ENCODE measurements at places on chromosomes 5 and 9. TPM values are rescaled to one million over a fixed set of nuclear protein-coding genes. Genes with fewer than 3 reads are reported as not detected.

GRCh38 chr5:54514841-54515432 is 2.6 kb upstream of the SNX18 start:
- no peak for DNase-seq

GRCh38 chr5:142597546-142598337 is 88.1 kb downstream of the FGF1 start:
- no peak for DNase-seq

- DNase-seq: no peak
These were observed 35.8 kb upstream of the LCP2 start for GRCh38 chr5:170333161-170333910.

DNA sequence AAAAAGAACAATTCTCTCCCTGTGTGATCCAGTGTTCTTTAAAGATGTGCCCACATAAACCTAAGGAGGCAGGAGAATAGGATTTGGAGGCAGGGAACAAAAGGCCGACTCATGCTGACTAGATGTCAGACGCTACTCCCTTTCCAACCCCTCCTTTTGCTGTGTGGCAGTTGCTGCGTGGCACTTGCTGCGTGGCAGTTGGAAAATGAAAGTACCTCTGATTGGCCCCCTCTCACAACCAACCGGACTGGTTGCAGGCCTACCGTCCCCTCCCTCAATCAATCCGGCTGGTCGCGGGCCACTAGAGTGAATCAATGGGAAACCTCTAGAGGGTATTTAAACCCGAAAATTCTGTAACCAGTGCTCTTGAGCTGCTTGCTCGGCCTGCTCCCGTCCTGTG is 551.0 kb downstream of the KIF4B start:
- DNase-seq: no peak

DNA sequence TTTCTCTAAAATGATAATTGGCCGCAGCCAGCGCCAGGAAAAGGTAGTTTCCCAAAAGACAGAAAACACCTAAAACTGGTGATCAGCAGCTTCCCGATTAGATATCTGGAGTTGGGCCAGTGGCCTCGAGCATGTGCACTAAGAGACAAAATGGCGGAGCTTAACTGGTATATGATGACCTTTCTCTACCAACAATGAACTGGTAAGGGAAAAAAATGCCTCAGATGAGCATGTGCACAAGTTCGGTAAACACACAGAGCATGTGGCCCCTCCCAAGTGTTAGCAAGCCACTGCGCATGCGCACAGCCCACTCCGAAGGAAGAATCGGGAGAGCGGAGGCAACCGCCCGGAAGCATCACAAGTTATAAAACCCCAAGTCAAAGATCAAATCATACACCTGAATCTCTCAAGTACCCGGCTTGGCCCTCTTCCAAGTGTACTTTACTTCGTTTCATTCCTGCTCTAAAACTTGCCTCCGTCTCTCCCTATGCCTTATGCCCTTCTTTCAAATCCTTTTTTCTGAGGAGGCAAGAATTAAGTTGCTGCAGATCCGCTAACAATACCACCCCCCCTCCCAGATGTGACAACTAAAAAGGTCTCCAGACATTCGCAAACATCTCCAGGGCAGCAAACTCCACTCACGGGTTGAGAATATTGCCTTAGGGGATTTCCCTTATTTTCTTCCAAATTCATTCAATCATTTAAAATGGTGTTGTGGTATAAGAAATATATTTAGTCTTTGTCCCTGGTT is 15.0 kb upstream of the PTBP3 start:
- peak; percentile 70 for DNase-seq

DNA sequence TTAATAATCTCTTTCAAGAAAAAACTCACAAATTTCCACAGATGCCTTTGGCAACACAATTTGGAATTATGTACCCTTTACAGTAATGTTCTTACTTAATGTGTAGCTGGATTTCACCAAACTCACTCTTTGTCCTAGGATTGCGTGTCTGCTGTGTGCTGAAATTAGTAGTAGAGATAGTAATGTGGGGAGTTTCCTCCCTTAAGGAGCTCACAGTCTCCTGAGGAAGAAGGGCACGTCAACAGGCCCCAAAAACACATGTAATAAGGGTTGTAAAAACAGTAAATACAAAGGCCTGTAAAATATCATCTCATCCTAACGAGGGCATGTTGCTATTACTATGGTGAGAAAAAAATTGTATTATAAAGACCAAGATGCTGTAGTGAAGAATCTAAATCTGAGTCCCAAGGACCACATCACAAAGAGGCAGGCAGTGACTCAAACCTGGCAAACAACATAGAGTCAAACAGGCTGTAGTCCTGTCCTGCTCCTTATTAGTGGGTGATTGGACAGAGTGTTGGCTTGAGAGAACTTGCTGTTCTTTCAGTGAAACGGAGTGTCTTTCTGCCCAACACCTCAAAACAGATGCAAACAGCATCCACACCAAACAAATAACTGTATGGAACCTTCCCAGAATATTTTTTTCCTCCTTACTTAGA is 83.2 kb upstream of the PAPPA start:
- DNase-seq: no peak

GRCh38 chr5:76765249-76765648 is 49.3 kb downstream of the F2R start:
- DNase-seq: no peak

DNA sequence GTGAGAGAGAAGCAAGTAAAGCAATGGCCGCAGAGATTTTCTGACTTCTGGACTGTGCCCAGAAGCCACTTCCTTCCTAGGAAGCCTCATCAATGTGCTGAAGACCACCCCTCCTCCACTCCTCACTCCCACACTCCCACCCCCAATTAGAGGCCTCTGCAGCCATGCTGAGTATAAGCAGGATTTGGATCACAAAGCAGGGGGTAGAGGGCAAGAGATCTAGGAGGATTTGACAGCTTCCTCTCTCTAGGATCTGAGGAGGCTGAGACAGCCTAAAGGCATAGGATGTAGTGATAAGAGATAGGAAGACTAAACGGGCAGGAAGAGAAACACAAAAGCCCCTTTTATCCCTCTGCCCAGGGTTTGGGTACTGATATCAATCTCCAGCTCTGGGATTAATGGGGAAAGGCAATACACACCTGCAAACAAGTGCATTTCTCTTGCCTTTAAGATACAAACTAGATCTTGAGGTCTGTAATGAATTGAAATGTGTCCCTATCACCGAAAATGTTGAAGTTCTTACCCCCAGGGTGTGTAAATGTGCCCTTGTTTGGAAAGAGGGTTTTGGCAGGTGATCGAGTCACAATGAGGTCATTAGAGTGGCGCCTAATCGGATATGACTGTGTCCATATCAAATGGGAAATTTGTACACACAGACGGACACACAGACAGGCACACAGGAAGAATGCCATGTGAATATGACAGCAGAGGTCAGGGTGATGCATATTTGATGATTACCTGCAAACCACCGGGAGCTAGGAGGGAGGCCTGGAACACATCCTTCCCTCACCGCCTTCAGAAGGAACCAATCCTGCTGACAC is 28.5 kb downstream of the KCNV2 start:
- no peak for DNase-seq

GRCh38 chr5:168187614-168188013 is 103.8 kb upstream of the WWC1 start:
- DNase-seq: no peak

GRCh38 chr9:131603199-131603598 is 57.9 kb downstream of the PRRT1B start:
- DNase-seq: no peak

DNA sequence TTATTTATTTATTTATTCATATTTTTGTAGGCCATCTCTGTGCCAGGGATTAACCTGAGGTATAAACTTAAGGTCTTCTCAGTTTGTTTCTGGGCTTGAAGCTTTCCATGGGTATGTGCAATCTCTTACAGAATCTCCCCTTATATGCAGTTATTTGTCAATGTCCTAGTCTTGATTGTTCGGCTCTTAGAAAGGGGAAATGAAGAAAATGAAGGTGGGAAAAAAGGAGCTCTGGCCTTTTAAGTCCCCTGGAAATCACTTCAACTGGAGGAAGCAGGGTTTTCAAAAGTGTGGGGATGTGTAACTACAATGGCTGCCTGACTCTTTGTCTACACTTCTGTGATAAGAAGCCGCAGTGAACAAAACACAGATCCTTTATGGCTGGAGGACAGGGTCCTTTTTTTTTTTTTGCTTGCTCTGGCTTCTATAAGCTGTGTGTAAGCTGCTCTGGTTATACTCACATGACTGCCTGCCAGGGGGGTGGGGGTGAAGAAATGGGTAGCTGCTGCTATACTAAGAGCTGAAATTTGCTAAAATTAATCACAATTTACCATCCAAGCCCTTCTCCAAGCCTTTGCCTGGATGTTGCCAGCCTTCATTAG is 33.7 kb downstream of the CENPP start:
- DNase-seq: no peak

DNA sequence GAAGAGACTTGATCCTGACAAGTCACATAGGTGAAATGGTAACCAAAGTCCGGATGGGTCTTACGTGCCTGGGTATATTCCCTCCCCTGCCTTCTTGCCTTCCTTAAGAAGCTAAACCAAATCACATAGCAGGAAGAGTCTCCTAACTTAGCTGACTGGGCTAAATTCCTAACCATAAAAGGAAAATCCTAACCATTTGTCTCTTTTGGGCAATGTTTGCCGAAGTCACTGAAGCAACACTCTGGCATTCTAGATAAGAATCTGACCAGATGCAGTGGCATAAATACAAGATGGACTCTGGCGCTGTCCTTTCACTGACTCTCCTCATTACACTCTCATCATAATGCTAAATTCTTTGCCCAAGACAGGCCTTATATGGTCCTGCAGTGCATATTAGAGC is 625.5 kb upstream of the RORB start:
- no peak for DNase-seq

GRCh38 chr5:116091416-116091815 is 6.6 kb downstream of the COMMD10 start:
- DNase-seq: no peak

GRCh38 chr5:84239494-84239893 is 145.2 kb downstream of the EDIL3 start:
- DNase-seq: no peak

The ACOT12 gene
- 2.4 TPM for total RNA-seq

The ECM2 gene
- total RNA-seq: 10.1 TPM

The GTF3C4 gene
- total RNA-seq: 25.4 TPM

The ASPN gene
- total RNA-seq: 2.9 TPM

The LRRC26 gene
- 0.91 TPM for total RNA-seq

The PDE4D gene
- 109 TPM for total RNA-seq

The TAF11L5 gene
- not detected for total RNA-seq

The KIF4B gene
- 0.18 TPM for total RNA-seq

The PCDHGA1 gene
- total RNA-seq: 5.2 TPM

The EGFLAM gene
- total RNA-seq: 13.7 TPM

Data from cerebellum (tissue), 4 donors.